Right cardiac atrium (tissue), 5 donors: ENCODE measurements at places on chromosomes 2 and 18. TPM values are rescaled to one million over a fixed set of nuclear protein-coding genes. Genes with fewer than 3 reads are reported as not detected.

DNA sequence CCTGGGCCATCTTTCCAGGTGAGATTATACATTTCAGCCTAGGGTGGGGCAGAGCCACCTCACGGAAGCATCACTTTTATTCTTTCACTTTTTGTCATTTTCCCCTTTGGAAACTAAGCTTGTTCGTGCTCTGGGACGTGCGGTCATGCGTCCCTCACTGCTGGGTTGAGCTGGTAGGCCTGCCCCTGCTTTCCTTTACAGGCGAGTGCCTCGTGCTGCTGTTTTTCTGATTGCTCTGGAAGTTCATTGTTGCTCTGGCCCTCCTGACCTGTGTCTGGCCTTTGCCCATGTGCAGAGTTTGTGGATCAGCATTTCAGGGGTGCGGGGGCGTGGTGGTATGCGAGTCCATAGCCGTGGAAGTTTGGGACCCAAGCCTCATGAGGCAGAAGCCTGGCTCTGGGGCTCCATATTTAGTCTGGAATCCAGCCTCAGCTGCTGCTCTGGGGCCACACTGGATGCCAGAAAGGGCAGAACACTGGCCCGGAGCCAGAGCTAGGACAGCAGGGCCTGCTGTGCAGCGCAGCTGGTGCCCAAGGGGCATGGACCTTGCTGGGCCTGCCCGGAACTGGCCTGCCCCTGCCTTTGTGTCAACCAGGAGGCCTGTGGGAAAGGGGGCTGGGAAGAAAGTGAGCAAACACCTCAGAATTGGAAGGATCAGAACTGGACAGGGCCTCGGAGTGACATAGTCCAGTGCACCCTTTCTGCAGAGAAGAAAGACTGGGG, 51.1 kb downstream of the CTIF start:
- peak; percentile 86 for DNase-seq

- DNase-seq, result no peak
Measured at GRCh38 chr2:230000118-230000841, 68.4 kb downstream of the SLC16A14 start.

GRCh38 chr2:139465789-139466188, 685.6 kb upstream of the NXPH2 start:
- DNase-seq, result no peak

DNA sequence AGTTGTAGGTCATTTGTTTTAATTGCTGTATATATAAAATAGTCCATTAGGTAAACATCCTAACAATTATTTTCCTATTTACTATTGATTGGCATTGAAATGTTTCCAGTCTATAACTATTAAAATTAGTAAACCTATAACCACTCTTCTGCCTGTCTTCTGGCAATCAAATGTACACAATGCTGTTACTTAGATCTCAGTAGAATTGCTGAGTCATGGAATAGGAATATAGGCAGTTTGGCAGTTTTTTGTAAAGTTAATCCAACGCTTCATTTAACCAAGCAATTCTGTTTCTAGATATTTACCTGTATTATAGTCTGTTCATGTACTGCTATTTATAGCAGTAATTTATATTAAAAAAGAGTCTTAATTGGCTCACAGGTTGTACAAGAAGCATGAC, 518.1 kb downstream of the DCDC2C start:
- DNase-seq, result no peak

DNA sequence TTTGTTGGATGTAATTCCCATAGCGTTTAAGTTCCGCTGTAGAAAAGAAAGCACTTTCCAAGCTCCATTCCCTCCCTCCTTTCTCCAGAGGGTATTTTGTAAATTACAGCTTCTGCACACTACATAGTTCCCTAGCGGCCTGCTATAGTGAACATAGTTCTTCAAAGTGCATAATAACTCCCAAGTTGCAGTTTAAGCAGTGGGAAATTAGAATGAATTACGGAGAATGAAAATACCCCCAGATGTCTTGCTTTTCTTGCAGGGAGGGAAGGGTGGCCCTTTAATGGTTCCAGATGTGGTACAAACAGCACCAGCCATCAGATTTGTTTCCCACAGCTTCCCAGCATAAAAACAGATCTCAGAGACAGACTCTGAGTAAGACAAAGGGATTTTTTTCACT, 893.9 kb downstream of the SUCLG1 start:
- no peak for DNase-seq

DNA sequence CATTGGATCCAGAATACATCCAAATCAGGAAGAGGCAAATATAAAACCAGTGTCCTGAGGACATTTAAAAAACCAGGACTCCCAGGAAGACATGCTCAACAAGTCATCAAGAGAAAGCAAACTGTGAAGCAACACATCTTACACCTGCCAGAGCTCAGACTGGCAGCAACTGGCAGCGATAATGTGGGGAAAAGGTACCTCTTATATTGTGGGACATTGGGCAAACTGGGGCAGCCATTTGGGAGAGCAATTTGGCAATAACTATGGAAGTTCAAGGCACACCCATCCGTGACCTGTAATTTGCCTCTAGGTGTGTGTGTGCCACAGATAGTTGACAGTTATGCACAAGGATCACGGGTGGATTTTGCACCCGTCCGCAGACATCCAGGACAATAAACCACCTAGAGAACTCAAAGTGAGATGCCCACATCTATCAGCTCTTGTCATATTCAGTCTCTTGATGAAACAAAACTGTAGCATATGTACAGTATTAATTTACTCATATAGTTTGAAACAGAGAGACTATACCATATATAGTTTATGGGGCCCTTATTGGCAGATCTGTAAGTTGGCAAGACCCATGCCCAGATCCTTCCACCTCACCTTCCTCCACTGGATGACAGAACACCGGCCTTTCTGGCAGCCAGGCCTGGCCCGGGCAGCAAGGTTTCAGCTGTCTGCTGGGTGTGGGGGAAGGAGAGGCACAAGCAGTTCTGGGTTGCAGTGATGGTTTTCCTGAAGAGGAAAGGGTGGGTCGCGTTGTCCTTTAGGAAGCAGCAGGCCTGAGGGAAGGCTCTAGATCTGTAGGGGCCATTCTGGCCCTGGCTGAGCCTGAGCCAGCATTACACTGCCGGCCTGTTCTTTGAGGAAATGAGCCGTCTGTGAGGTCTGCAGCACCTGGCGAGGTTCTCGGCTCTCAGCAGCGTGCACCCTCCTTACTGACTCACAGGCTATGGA, 18.8 kb downstream of the HJURP start:
- DNase-seq, result no peak

GRCh38 chr2:237165405-237166276, 80.0 kb downstream of the COPS8 start:
- no peak for DNase-seq

- peak; percentile 16 for DNase-seq
Measured at GRCh38 chr18:66439670-66440069, 164.2 kb downstream of the CDH19 start.

GRCh38 chr18:46324087-46324955, 220.1 kb downstream of the HAUS1 start:
- no peak for DNase-seq

DNA sequence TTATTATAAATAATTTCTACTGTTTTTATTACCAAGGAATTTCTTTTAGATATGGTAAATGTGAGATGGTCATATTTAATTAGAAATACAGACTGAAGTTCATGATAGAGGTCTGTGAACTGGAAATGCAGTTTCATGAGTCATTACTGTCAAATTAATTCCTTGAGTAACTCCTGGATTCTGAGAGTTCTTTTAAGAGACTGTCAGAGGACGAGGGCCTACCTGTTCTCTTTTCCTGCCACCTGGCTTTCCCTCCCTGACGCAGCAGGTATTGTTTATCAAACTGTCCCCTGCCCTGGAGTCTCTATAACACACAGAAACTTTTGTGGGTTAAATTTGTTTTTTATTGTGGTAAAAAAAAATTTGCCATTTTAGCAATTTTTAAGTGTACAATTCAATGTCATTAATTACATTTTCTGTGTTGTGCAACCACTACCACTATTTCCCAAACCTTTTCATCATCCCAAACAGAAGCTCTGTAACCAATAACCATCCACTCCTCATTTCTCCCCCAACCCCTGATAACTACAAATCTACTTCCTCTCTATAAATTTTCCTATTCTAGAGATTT, 142.6 kb downstream of the DIS3L2 start:
- DNase-seq, result no peak

DNA sequence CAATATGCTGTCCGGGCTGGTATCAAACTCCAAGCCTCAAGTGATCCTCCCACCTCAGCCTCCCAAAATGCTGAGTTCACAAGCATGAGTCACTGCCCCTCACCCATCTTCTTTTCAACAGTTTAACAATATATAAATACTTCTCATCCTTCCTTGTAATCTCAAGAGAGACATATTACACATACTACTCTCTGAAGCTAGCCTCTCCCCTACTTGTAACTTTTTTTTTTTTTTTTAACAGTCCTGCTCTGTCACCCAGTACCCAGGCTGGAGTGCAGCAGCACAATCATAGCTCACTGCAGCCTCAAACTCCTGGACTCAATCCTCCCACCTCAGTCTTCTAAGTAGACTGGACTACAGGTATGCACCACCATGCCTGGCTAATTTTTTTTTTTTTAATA, 5.7 kb downstream of the GFPT1 start:
- no peak for DNase-seq

GRCh38 chr2:163909411-163910080, 173.7 kb upstream of the FIGN start:
- DNase-seq, result peak; percentile 40

GRCh38 chr2:237573721-237574415, 7.5 kb downstream of the PRLH start:
- DNase-seq, result no peak

The FAP gene
- total RNA-seq, result 0.41 TPM

The LOXHD1 gene
- 0.54 TPM for total RNA-seq

The STPG4 gene
- 0.20 TPM for total RNA-seq

The GPR75 gene
- total RNA-seq, result 2.2 TPM

The TMEM247 gene
- not detected for total RNA-seq

The SATB2 gene
- total RNA-seq, result 1.4 TPM
